ENCODE measurements at places on chromosomes 3 and 15.

GRCh38 chr15:90013503-90013937, 12.4 kb downstream of the ZNF710 start:
- no peak for DNase-seq

DNA sequence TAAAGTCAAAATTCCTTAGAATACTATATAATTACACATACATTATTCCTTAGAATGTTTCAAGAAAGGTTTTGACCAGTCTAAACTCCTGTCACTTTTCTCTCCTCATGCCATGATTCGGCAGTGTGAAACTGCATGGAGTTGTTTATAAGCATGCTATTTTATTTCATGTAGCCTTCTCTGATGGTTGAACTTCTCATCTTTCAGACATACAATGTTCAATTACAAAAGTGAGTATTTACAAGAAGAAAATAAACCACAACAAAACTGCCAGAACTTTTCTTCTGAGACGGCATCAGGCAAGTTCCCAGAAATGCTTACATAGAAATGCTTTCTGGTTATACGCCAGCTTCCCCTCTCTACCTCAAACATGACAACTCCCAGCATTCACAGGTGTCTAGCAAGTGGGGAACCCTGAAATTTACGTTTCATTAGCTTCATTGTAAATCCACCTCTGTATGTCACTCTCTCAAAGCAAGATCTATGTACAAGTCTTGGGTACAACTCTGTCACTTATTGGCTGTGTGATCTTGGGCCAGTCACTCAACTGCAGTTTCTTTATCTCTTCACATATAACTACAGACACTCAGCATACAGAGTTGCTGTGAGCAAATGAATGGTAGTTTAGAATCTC, 42.7 kb downstream of the HDGFL3 start:
- DNase-seq: no peak

DNA sequence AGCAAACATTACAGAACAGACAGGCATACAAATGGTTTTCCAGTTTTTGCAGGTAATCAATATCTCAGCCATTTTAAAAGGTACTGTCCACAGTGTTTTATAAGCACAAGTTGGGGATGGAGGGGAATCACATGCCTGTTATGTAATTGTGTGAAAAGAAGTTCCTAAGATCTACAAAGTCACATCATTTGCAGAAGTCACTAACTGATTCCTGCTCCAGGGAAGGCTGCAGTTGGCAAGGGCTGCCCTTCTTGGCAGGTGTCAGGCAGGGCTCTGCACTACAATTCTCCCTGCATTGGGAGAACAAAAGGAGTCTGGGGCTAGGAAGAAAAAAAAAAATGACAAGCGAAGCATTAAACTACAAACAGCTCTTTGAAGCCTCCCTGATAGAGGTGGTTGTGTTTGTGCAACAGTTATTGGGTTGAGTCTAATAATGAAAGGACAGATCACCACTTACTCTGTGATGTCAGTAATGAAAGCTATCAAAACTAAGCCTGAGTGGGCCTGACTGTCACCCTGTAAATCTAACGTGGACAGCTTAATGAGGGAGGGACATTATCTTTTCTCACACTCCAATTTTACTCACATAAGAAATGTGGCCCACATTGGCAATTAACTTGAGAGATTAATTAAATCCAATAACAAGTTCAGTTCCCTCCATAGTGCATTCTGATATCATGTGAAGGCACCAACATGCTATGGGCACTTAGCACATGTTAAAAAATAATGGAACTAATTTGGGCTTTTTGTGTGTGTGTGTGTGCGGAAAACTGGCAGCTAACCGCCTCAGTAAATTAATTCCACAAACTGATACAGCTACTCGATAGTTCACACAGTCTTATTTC, 242.9 kb downstream of the FHIT start:
- DNase-seq: no peak

GRCh38 chr3:108462899-108463298, 47.5 kb downstream of the MYH15 start:
- no peak for DNase-seq

- no peak for DNase-seq
Observed at GRCh38 chr15:41462084-41462795, 31.4 kb upstream of the ITPKA start.

- peak; percentile 57 for DNase-seq
Observed at GRCh38 chr3:195208183-195208582, 62.8 kb downstream of the XXYLT1 start.

DNA sequence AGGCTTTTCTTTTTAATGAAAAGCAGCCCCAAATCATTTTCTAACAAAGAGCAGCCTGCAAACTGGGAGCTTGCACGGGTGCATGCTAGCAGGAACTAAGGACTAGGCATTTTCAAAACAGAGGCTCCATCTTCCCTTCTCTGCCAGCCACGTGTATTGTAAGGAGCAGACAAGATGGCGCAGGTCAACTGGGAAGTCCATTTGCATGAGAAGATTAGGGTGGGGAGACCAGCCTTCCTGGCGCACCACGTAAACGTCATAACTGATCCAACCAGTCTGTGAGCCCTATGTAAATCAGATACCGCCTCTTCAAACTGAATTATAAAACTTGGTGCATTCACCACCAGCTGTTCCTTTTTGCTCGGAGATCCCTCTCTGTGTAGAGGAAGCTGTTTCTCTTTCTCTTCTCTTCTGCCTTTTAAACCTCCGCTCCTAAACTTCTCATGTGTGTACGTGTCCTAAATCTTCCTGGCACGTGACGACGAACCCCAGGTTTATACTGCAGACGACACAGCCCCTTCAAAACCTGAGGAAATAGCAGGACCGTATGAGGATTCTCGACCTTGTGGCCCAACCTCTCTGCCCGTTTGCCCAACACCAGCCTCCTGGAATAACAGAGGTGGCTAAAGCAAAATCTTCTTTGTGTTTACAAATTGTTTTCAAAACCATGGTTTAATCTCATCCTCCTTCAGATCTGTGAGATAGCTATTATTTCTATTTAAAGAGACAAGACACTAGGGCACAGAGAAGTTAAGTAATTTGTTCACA, 26.4 kb upstream of the SLC30A4 start:
- no peak for DNase-seq

DNA sequence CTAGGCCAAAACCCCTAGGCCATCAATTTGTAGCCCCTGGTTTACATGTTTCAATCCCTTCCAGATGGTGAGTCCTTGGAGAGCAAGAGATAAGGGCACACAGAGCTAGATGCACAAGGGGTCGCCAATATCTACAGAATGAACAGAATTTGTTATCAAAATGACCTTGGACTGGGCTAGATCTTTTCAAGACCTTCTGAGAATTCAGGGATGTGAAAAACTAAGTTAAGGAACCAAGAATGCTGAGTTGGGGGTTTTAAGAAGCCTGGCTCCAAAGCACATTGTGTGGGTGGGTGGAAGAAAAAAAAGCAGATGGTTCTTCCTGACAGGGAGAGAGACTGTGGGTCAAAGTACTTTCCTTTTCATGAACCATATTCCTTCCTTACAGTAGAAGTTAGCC, 10.2 kb downstream of the CDCP1 start:
- no peak for DNase-seq

DNA sequence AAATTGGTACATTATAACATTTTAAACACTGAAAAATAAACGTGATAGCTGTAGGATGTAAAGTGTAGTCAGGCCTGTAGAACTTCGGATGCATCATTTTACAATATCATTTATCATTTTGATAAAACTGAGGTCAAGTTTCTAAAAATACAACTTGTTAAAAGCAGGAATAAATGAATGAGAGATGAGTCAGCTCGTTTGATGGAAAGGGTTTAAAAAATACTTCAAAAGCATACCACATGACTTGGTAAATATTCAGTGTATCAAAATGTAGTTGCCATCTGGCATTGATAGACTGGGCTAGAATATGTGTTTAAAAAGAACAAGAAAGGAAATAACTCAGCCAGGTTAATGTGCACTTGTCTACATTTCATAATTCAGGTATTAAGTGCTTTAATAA, 357.0 kb downstream of the TIGIT start:
- DNase-seq: no peak

- DNase-seq: no peak
Observed at GRCh38 chr15:58924327-58924726, 9.2 kb downstream of the SLTM start.

DNA sequence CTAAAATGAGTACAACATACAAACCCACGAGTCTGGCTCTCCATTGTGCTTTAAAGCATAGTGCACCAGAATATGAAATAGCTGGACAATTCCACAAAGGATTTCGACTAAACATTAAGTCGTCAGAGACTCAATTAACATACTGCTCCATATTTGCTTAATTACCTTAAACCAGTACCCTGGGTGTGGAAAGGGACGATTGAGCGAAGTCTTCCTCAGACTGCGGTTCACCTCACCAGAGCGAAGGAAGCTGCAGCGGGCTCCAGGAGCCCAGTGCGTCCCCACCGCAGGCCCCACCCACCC, 218 bp upstream of the TRPC1 start:
- DNase-seq: no peak

GRCh38 chr15:66743703-66744536, 41.9 kb downstream of the SMAD6 start:
- DNase-seq: no peak

GRCh38 chr3:139291276-139292051, 52.4 kb upstream of the MRPS22 start:
- DNase-seq: no peak

DNA sequence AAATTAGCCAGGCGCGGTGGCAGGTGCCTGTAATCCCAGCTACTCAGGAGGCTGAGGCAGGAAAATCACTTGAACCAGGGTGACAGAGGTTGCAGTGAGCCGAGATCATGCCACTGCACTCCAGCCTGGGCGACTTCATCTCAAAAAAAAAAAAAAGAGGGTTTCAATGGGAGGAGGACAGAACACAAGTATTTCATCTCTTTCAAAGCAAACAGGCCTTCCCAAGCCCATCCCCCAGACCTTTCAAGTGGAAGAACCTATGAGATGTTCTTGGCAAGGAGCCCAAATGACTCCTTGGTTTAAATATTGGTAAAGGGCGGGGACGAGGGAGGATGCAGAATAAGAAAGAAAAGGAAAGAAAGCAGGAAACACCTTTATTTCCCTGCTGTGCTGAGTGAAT, 62.2 kb upstream of the MCF2L2 start:
- peak; percentile 19 for DNase-seq

DNA sequence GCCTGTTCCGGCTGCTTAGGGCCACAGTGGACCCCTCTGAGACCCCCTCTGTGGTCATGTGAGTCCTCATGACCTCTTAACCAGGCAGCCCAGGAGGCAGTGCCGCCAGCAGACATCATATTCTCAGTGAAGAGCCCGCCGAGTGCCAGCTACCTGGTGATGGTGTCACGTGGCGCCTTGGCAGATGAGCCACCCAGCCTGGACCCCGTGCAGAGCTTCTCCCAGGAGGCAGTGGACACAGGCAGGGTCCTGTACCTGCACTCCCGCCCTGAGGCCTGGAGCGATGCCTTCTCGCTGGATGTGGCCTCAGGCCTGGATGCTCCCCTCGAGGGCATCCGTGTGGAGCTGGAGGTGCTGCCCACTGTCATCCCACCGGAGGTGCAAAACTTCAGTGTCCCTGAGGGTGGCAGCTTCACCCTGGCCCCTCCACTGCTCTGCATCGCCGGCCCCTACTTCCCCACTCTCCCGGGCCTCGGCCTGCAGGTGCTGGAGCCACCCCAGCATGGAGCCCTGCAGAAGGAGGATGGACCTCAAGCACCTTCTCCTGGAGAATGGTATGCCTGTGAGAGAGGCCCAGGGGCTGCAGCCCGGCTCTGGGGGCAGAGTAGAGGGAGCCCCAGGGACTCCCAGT, 176.1 kb downstream of the TBC1D2B start:
- no peak for DNase-seq
